ENCODE measurements at places on chromosomes 2 and 18.

- no peak for DNase-seq
These were observed 825.7 kb downstream of the SUCLG1 start for GRCh38 chr2:83633423-83633822.

GRCh38 chr2:219022616-219023015 is 18.7 kb downstream of the CFAP65 start:
- DNase-seq, result no peak

DNA sequence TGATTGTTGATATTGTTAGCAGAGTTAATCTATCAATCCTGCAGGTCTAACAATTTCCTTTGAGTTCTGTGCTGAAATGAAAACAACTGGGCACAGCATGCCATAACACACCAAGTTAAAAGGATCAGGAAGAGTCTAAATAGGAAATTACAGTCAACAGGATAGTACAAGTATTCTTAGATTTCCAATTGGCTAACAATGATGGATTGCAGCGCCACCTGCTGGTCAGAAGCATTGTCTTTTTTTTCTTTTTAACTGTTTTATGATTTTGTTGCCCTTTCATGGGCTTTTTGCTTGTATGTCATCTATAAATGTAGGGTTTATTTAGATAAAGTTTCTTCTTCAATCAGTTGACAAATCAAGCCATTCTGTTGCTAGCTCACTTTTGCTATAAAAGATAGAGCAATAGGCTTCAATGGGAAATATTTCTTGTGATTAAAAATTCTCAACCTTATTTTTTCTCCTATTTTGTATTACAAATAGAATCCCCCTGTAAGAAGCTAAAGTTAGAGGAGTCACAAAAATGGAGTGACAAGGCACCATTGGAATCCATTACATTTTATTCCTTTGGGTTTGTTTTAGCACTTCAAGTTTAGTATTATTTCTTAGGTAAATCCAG is 40.8 kb upstream of the RPRM start:
- peak; percentile 62 for DNase-seq

- no peak for DNase-seq
These were observed 77.6 kb downstream of the KIF5C start for GRCh38 chr2:148952621-148953020.

- peak; percentile 10 for DNase-seq
These were observed 7.8 kb upstream of the OR6B3 start for GRCh38 chr2:240060977-240061591.

GRCh38 chr2:210086930-210087329 is 84.3 kb downstream of the KANSL1L start:
- DNase-seq, result no peak

GRCh38 chr18:29512761-29513160 is 1335.8 kb upstream of the CDH2 start:
- no peak for DNase-seq

- DNase-seq, result no peak
These were observed 8.2 kb downstream of the CYP26B1 start for GRCh38 chr2:72139471-72139873.

DNA sequence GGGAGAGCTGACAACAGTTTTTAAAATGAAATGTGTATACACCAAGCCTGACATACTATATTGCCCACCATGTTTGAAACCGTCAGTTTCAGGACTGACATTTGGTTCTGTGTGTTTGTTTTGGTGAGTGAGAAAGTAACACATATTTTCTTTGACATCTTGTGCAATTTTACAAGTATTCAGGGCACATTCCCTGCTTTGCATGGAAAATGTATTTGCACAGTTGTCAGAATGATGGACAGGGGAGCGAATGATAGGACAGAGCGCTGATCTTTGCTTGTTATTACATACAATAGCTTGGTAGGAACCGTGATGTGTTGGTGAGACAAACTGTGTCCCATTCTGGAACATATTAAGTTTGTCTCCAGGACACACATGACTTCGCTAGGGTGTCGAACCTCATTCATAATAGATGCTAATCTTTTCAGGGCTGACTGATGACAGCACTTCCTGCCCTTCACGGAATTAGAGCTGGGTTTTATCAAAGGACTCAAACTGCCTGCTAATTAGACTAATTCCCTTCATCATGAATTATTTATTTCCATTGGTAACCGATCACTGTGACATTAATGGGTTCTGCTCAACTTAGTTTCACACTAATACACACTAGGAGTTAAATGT is 158.5 kb downstream of the CDCA7 start:
- no peak for DNase-seq
